ENCODE measurements at places on chromosomes 5 and 9. TPM values are rescaled to one million over a fixed set of nuclear protein-coding genes. Genes with fewer than 3 reads are reported as not detected.

- H3K4me3 ChIP-seq: no peak overlapping the region
- H3K36me3 ChIP-seq: no peaks in the 10 kb centered on the region
- no peaks in the 10 kb centered on the region for H3K4me1 ChIP-seq
- no peaks in the 10 kb centered on the region for H3K27me3 ChIP-seq
These were observed 137.5 kb downstream of the NR3C1 start for GRCh38 chr5:143265995-143266394.

DNA sequence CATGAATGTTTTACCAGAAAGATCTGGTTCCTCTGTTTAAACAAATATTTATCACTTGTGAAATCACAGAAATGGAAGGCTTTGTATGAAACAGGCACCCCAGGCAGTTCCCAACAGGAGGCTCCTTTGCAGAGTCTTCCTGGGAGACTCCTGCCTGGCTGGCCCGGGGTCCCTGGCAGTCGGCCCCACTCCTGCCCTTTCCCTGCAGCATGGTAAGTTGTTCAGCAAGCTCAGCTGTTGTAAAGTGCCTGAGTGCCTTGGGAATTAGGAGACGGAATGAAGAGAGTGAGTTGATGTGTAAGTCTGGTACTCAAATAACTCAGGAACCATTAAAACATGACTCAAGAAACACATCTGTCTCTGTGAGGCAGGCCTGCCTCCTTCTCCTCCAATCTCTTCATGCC is 17.5 kb upstream of the LHFPL2 start:
- H3K4me3 ChIP-seq: no peak overlapping the region
- H3K36me3 ChIP-seq: no peaks in the 10 kb centered on the region
- no peaks in the 10 kb centered on the region for H3K4me1 ChIP-seq
- no peak for DNase-seq
- no peak overlapping the region for H3K27ac ChIP-seq

DNA sequence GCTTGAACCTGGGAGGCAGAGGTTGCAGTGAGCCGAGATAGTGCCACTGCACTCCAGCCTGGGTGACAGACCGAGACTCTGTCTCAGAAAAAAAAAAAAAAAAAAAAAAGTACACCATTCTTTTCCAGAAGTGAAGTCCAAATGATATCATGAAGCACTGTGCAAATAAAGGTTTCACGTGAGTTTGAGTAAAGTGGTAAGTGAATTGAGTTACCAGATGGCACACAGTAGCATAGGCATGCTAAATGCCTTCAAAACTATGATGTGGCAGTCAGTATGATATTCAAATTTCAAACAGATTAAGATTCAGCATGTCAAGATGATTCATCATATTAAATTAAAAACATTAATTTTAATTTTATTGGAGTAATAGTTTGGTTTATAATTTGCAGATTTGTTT is 195.2 kb downstream of the TAF11L14 start:
- no peak overlapping the region for H3K27ac ChIP-seq
- no peak overlapping the region for H3K4me3 ChIP-seq
- no peaks in the 10 kb centered on the region for H3K27me3 ChIP-seq
- no peaks in the 10 kb centered on the region for H3K36me3 ChIP-seq

DNA sequence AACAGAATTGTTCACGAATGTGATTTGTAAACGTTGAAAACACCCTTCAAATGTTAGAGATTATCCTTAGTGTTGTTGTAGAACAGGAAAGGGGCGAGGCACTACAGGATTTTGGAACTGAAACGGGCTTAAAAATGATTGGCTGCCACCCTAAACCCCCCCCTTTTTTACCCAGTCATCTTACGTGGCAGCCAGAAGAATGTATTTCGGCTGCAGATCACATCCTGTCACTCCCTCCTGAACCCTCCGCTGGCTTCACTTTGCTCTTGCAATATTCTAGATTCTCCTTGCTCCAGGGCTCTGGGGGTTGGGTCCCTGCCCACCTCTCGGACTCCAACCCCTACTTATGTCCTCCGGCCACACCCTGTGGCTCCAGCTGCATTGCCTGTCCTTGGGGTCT is 13.9 kb upstream of the UNC5A start:
- no peak overlapping the region for H3K27ac ChIP-seq
- no peaks in the 10 kb centered on the region for H3K4me1 ChIP-seq
- H3K27me3 ChIP-seq: no peaks in the 10 kb centered on the region
- H3K4me3 ChIP-seq: no peak overlapping the region
- DNase-seq: no peak
- no peaks in the 10 kb centered on the region for H3K36me3 ChIP-seq

DNA sequence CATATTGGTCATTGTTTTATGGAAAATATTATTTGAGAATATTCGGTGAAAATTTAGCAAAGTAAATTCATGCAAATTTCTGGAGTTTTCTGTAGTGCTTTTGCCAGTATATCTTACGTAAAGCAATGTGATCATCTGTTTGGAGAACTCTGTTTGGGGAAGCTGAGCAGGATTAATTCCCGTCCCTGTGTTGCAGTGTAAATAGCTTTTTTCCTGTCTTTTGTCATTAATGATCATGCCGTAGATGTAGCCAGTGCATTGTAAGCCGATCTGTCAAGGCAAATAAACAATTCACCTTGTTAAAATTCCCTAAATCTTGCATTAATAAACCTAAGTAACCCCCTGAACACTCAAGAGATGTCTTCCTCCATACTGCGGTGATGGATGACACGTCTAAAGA is 39.2 kb downstream of the PPIC start:
- no peak for DNase-seq
- no peaks in the 10 kb centered on the region for H3K27me3 ChIP-seq
- H3K4me3 ChIP-seq: no peak overlapping the region
- no peaks in the 10 kb centered on the region for H3K36me3 ChIP-seq

DNA sequence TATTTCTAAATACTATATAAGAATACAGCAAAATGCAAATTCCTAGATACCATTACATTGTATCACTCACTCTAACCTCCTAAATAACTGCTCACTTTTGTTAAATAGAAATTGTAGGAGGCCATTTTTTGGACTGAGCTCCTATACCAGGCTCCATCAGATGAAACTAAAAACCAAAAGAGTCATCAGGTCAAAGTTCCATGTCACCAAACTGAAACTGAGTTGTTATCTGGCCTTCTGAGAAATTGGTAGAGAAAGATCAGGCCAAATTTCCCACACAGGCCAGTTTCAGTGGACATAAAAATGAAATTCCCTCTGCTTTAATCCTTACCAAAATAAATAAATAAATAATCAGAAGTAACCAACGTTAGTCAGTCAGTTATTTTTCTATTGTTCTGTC is 13.8 kb upstream of the SNX2 start:
- no peaks in the 10 kb centered on the region for H3K27me3 ChIP-seq
- no peaks in the 10 kb centered on the region for H3K36me3 ChIP-seq
- no peak overlapping the region for H3K4me3 ChIP-seq
- H3K4me1 ChIP-seq: no peaks in the 10 kb centered on the region

GRCh38 chr5:104951829-104952228 is 1389.2 kb upstream of the NUDT12 start:
- no peaks in the 10 kb centered on the region for H3K36me3 ChIP-seq
- no peaks in the 10 kb centered on the region for H3K4me1 ChIP-seq
- H3K27me3 ChIP-seq: no peaks in the 10 kb centered on the region
- no peak overlapping the region for H3K27ac ChIP-seq
- no peak overlapping the region for H3K4me3 ChIP-seq

Gene CARD9
- 0.92 TPM for total RNA-seq

Data from ovary (tissue), 10 donors.